ENCODE measurements at places on chromosomes 3 and 15.

- no peak for DNase-seq
Measured at GRCh38 chr3:149909923-149910322, 60.8 kb downstream of the PFN2 start.

DNA sequence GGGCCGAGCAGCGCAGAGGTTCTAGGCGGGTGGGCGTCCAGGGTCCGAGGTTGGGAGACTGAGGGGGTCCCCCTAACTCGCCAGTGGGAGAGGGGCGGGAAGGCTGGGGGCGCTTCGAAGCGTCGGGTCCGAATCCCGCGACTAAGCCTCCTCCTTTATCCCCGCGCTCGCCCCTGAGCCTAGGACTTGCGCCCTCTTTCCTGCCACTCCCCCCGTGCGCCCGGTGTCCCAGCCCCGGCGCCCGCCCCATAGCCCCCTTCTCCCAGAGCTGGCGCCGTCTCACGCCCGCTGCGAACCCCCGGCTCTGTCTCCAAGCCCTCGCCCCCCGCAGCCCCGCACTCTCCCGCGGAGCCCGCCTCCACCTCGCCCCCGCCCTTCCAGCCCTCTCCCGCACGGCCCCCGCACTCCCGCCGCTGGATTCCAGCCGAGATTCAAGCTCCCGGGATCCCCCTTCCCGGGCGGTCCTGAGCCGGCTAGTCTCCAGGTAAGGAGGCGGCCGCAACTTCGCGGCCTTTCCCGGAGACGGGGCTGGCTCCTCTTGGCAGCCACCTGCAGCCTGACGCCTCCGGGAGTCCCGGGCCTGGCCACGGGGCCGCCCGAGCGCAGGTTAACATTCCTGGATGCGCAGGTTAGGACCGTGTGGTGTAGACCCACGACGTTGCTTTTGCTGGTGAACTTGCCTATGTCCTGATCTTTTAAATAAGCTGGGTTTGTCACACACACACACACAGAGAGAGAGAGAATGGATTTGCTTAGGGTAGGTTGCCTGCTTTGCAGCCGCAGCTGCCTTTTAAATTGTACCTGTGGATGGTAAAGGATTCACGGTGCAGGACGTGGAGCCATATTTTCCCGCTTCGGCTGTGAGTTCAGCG, 563 bp downstream of the PXYLP1 start:
- DNase-seq: no peak

DNA sequence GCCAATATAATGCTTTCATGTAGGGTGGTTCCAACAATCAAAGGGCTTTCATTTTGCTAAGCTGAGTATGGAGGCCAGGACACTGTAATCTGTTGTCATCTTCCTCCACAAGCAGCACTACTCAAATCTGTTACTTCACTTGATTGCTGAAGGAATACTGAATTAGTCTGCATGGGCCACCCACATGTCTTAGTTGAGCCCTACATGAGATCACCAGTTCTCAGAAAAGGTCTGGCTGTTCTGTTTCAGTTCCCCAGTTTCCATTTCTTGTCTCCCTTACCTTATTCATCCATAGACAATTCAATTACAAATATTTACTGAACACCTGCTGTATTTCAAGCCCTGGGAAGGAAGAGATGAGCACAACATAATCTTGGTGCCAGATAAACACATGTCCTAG, 119.2 kb downstream of the FHIT start:
- DNase-seq: no peak

- no peak for DNase-seq
Measured at GRCh38 chr15:69909719-69910444, 187.8 kb downstream of the TLE3 start.

DNA sequence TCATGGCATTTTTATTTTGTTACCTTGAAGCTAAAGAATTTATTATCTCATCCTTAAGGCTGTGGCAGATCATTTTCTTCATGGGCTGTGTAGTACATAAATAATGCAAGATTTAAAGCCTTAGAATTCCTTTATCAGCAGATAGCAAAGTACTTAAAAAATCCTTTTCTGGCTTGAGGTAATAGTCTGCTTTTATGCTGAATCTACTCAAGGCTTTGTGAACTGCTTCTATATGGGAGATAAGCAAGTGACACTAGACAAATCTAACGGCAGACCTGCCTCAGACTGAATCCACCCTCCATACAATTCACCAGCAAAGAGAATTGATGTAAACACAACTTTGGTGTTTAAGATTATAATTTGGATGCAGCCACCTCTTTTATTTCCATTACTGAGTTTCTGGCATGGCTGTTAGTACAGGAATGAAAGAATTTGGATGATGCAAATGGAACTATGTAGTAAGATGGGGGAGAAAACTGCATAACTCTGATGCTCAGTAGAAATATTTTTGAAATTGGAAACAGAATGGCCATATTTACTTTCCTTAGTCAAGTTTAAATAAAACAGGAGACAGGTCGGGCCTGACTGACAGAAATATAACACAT, 1121.5 kb downstream of the NAALADL2 start:
- DNase-seq: peak; percentile 34

GRCh38 chr3:183312433-183312832, 59.4 kb downstream of the B3GNT5 start:
- no peak for DNase-seq

- no peak for DNase-seq
Measured at GRCh38 chr3:158780766-158781165, 21.1 kb upstream of the MFSD1 start.

GRCh38 chr15:28990390-28990789, 104.6 kb downstream of the APBA2 start:
- no peak for DNase-seq

DNA sequence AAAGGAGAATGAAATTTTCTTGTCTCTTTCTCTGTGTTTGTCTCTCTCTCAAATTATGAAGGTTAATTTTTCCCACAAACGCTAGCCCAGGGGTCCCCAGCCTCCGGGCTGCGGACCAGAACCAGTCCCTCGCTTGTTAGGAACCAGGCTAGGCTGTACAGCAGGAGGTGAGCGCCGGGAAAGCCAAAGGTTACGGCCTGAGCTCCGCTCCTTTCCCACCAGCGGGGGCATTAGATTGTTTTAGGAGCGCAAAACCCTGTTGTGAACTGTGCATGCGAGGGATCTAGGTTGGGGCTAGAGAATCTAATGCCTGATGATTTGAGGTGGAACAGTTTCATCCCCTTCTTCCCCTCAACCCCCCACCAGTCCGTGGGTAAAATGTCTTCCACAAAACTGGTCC, 74.7 kb upstream of the ZNF385D start:
- DNase-seq: no peak

- DNase-seq: peak; percentile 31
Measured at GRCh38 chr3:149879872-149880271, 66.9 kb downstream of the RNF13 start.

DNA sequence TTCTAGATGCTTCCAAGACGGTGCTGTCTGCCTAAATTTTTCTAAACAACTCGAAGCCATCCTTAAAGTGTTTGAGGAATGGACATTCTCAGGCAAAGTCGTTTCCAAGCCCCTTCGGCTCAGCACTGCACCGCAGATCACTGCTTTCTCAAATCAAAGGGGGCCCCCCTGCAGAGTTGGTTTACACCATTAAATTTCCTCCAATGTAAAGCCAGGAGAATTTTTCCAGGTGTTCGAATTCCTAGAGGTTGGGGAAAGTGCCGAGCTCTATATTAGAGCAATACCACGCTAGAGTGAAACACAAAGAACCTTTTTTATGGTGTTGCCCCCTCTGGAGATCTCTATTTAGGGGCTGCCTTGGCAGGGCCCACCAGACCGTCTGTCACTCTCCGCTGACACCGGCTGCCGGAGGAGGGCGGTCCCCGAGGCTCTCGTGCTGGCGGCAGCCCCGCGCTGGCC, 277.9 kb upstream of the NR2F2 start:
- no peak for DNase-seq

DNA sequence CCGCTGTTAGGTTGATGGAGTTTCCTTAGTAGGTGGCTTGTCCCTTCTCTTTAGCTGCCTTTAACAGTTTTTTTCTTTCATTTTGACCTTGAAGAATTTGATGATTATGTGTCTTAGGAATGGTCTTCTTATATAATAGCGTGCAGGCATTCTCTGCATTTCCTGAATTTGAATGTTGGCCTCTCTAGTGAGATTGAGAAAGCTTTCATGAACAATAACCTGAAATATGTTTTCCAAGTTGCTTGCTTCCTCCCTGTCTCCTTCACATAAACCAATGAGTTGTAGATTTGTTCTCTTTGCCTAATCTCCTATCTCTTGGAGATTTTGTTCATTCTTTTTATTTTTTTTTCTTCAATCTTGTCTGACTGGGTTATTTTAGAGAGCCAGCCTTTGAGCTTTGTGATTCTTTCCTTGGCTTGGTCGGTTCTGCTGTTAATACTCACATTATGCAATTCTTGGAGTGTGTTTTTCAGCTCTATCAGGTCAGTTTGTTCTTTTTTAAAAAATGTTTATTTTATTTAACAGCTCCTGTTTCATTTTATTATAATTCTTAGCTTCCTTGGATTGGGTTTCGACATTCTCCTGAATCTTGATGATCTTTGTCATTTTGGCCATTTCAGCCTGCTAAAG, 627.9 kb downstream of the SI start:
- peak; percentile 17 for DNase-seq

DNA sequence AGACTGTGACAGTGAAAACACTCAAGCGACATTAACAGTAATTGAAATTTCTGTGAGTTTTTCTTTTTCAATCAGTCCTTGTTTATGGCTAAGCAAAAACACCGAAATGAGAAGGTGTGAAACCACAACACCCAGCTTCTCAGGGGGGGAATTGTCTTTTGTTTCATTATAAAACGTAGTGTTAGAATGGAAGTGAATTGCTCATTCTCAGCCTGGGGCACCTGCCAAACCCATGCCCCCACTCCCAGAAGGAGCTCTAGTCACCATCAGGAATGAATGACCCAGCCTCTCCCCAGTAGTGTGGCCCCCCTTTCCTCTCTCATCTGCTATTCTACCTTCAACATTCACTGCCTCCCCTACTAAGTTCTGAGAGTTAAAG, 185.8 kb upstream of the CFAP20DC start:
- no peak for DNase-seq

GRCh38 chr15:64749167-64749566, 26.2 kb downstream of the RBPMS2 start:
- DNase-seq: peak; percentile 61

GRCh38 chr15:38205526-38206272, 46.9 kb upstream of the SPRED1 start:
- no peak for DNase-seq

DNA sequence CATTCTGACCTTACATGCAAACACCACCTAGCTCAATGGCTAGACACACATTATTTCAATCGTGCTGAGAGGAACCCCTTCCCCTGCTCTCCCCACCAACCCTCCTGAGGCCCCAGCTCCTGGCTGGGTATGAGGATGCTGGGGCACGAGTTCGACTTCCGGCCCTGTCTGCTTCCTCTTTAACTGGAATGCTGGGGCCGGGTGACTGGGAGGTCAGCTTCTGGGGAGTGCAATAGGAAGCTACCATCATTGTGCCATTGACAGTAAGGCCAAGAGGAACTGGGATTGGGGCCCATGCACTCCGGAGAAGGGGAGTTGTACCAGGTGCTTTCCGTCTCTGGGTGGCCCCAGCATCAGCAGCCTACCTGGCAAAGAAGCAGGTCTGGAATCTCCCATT, 15.6 kb upstream of the TLE3 start:
- DNase-seq: no peak

DNA sequence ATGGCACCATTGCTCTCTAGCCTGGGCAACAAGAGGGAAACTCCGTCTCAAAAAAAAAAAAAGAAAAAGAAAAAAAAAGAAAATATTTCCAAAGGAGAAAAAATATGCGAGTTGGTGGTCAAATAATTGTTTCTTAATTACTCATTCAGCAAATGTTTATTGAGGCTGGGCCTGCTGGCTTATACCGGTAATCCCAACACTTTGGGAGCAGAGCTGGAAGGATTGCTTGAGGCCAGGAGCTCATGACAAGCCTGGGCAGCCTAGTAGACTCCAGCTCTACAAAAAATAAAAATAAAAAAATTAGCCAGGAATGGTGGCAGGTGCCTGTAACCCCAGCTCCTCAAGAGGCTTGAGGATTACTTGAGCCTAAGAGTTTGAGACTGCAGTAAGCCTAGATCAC, 4.1 kb downstream of the KNL1 start:
- no peak for DNase-seq

DNA sequence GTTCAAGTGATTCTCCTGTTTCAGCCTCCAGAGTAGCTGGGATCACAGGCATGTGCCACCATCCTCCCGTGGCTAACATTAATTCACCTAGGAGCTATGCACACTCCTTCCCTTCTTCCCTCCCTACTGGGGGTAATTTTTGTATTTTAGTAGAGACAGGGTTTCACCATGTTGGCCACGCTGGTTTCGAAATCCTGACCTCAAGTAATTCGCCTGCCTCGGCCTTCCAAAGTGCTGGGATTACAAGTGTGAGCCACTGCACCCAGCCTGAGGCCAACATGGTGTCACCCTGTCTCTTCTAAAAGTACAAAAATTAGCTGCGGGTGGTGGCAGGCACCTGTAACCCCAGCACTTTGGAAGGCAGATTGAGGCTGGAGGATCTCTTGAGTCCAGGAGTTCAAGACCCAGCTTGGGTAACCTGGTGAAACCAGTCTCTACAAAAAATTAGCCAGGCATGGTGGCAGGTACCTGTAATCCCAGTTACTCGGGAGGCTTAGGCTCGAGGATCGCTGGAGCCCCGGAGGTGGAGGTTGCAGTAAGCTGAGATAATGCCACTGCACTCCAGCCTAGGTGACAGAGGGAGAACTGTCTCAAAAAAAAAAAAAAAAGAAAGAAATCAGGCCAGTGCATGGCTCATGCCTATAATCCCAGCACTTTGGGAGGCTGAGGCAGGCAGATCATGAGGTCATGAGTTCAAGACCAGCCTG, 6.1 kb downstream of the RNU5B-1 start:
- no peak for DNase-seq

DNA sequence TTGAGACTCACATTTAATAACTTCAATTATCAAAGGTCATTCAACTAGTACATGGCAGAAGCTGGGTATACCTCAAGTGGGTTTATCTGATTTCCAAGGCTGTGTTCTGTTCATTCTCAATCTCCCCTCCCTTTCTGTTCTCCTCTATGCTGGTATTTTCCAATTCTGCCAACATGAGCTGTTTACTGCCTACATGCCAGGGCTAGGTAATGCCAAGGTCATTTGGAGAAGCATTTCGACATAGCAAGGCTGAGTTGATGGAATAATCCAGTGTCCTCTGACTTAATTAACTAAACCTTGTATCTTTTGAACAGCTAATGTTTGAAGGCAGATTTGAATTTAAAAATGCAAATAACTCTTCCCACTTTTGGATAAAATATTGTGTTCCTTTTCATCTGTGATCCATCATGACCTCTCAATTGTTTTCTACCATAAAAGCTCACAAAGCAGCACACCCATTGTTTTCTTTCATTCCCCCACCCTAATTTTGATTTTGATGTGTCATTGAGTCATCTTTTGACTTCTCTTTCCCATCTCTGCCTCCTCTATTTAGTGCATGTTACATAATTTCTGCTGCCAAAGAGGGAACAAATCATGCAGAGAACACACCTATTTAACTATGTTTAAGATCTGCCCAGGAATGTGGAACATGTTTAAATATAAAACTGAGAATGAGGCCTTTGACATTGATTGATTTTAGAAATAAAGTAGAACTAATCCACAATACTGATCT, 308.8 kb upstream of the NR2E3 start:
- DNase-seq: no peak

Data from AG08395 (cell line).